ENCODE measurements at places on chromosomes 12 and 14.

GRCh38 chr14:61812347-61813095 lies 50.3 kb downstream of the SNAPC1 start:
- no peak for DNase-seq

DNA sequence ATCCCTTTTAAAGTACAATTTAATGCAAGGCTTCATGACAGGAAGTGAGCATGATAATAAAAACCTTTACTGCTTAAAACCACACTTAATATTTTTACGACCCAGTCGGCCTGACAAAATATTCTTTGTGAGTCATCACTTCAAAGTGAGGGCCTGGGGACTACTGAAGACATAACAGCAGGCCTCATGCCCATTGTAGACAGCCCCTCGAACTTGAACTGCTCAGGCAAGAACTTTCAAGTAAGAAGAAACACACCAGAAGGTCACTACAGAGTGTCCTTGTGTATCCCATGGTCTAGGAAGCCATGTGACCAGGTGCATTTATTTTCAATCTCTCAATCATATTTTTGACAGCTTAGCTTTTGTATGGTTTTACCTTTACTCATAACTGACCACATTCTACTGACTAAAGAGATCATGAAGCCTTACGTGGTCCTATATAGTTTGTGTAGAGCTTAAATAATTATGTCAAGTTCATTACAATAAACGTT lies 61.4 kb upstream of the MANSC4 start:
- no peak for DNase-seq

DNA sequence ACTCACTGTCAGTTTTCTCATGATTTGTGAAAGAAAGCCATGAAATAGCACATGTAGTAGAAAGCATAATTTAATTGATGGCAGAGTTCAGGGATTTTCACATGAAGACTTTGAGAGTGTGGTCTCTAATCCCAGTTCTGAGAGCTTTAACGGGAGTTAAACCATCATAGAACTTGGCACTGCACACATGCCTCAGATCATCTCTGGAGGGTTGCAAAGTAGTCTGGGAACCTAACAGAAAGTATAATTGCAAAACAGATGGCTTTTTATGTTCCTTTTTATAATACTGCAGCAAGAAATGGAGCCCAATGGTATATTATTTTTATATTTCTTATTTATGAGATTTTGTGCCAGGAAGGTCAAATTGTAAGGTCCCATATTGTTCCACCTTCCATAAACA lies 77.9 kb downstream of the BHLHE41 start:
- DNase-seq: no peak

- no peak for DNase-seq
These were observed 180.8 kb downstream of the C12orf50 start for GRCh38 chr12:87848248-87848868.

DNA sequence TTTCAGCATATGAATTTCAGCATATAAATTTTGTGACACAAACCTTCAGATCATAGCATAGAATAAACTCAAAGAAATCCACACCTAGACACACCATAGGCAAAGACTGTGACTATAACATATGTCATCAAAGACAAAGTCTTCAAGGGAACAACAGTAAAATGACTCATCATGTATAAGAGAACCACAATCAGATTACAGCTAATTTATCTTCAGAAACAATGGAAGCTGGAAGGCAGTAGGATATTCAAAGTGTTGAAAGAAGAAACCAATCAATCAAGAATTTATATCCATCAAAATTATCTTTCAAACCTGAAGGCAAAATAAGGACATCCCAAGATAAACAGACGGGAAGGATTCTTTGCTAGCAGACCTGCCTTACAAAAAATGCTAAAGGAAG lies 29.0 kb downstream of the DLK1 start:
- DNase-seq: no peak

DNA sequence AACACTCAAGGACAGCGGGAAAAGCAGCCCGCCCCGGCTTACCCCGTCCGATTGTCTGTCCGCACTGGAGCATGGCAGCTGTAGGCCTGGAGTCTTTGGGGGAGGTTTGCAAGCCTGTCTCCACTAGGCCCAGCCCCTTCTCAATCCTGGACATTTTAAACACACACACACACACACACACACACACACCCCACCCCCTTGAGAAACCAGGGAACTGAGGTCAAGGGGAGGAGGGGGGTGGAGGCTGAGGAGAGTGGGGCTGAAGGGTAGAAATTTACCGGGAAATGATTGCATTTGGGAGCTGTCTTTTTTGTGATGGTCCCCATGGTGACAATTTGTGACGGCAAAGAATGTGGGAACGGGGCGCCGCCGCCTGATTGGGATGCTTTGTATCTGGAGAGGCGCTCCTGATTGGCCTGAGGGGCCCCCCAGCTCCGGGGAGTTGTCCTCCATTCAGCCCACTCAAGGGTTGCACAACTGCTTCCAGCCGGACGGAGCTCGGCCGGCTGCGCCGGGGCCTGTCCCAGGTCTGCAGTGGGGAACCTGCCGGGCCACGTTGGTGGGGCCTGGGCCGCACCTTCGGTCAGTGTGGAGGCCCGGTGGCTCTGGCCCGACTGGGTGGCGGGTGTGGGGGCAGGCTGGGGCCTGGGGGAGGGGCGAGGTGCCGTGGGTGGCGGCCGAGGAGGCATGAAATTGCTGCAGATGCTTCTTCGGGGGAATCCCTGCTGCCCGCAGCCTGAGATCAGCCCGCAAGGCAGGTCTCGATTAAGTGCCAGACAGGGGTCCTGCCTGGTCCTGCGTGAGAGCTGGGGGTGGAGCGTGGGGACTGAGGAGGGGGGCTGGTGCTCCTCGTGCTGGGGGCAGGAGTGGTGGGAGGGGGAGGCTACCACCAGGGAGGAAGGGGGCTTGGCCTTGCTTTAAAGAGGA lies at the start of gene FAM181A:
FAM181A (plus strand) TSS at position 472 of the 927 bp plus-strand sequence. CDS start 942 bp downstream, outside the sequence.
- no peak for DNase-seq

DNA sequence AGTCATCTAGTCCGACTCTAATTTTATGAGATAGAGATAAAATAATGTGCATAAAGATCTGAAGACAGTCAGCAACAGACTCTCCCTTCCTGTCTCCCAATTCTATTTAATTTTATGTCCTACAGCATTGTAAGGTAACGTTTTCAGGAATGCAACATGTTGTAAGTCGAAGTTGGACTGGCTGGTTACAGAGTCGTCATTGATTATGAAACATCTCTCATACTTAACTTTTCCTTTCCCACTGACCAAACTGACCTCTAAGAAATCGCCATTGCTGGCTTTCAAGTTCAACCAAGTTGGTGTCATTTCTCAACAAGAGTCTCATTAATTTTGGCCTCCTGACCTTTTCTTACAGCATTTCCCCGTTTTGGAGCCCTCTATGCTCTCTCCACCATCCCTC lies 4.9 kb upstream of the RIC8B start:
- no peak for DNase-seq

DNA sequence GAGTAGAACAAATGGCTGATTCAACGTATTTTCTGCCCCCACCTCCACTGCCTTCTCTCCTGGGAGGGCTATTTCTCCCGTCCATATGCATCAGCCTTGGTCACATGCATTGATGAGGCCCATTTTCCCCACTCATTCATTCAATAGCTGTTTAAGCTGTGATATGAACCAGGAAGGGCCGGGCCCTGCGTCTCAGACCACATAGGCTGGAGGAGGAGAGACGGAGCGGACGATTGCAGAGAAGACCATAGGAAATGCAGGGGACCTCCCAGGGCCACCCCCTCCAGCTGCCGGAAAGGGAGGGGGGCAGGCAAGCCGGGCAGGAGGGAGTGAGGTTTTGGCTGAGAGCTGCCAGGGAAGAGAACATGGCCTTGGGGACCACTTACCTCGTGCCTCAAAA lies 104.4 kb upstream of the TMEM132D start:
- DNase-seq: no peak

DNA sequence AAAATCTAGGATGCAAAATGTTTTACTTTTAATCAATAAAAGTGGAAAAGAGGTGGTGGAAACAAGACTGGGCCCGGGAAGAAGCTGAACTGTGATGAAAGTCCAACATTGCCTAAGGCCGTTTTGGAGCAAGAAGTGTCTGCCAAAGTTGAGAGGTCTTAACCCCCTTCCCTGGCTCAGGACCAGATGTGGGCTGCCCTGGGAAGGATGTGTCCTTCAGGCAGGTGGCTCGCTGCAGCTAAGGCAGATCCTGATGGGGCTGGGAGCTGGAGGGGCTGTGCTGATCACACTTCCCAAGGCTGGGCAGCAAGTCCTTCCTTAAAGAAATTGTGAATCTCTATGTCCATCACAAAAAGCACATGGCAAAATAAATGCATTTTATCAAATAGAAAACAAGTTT lies 581.6 kb downstream of the GALC start:
- DNase-seq: no peak

All from NCI-H510A (cell line).